Endothelial cell (in vitro differentiated cells): ENCODE measurements at places on chromosomes 6 and 20. TPM values are rescaled to one million over a fixed set of nuclear protein-coding genes. Genes with fewer than 3 reads are reported as not detected.

DNA sequence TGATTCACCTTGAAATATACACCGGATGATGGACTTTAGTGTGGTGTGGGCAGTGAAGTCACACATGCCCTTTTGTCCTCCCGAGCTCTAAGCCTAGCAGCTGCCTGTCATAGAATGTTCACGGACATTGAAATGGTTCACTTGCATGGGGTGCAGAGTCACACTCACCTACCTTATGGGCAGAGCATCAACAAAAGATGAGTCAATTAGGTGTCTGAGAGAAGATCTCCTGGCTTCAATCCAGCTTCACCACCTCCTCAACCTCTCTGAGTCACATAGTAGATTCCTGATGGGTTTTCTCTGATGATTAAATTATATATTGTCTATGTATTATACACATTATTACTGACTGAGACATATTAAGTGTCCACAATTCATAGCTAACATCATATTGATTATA, 48.1 kb upstream of the HLA-E start:
- DNase-seq: no peak

DNA sequence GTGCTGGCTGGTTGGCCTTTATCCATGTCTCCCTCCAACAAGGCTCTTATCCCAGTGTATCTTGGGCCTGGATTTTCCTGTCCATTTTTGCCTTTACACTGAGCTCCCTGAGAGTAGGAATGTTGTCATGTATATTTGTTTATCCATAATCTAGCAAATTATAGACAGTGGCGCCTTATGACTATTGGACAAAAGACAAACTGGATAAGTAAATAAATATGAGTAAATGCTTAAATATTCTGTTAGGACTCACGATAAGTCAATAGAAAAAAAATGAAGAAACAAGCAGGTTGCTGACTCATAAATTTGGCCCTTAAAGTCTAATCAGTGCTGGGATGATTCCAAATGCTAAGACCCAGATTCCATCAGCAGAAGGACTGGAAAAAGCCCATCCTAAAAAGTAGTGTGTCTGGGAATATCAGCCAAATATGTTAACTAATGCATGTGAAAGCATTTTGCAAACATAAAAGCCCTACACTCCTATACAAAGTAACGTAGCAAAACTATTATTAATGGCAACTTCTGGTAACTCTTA, 55.0 kb upstream of the PCSK2 start:
- no peak for DNase-seq

- DNase-seq: no peak
Measured at GRCh38 chr20:6426287-6426891, 303.6 kb upstream of the FERMT1 start.

The EPHA7 gene
- total RNA-seq: 12.1 TPM

The HLA-DOB gene
- not detected for total RNA-seq

DNA sequence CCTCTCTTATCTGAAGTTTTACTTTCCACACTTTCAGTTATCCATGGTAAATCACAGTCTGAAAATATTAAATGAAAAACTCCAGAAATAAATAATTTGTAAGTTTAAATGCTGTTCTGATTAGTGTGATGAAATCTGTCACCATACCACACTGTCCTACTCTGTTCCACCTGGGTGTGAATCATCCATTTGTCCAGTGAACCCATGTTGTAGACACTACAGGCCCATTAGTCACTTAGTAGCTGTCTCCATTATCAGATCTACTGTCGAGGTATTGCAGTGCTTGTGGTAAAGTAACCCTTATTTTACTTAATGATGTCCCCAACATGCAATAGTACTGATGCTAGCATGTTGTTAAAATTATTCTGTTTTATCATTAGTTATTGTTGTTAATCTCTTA, 29.2 kb upstream of the MMS22L start:
- no peak for DNase-seq

The PDE7B gene
- total RNA-seq: 0.62 TPM

The HLA-DQB1 gene
- total RNA-seq: 22.0 TPM

GRCh38 chr6:36075656-36076055, 48.0 kb downstream of the MAPK14 start:
- no peak for DNase-seq

The CALHM6 gene
- total RNA-seq: 1.3 TPM

- no peak for DNase-seq
Measured at GRCh38 chr20:44334709-44335108, 2.1 kb upstream of the R3HDML start.

- no peak for DNase-seq
Measured at GRCh38 chr20:13922241-13922640, 68.2 kb downstream of the SEL1L2 start.

DNA sequence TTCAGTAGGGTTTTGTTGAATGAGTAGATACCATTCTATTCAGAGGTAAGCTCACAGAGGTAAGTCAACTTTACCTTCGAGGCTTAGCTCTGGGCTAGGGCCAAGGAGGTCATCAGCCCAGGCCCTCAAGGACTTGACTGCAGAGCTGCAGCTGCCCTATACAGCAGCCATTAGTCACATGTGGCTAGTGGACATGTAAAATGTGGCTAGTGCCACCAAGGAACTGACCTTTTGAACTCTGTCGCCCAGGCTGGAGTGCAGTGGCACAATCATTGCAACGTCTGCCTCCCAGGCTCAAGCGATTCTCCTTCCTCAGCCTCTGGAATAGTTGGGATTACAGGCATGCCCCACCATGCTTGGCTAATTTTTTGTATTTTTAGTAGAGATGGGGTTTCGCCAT, 47.9 kb upstream of the EPB41L1 start:
- DNase-seq: no peak

GRCh38 chr6:84356907-84357306, 129.5 kb upstream of the CEP162 start:
- DNase-seq: no peak

DNA sequence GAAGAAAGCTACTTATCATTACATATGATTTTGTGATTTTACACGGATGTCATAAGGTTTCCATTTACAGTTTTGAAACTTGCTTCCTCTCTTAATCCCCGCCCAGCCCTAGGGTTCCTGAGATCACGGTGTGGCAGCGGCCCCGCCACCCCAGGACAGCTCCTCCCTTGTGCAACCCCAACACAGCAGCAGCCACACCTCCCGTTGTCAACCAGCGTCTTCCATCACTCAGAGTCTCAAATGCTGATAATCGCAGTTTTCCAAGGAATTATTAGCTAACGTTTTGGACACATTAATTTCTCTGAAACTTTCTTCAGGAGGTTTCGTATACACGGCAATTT, 204.8 kb downstream of the THBS2 start:
- no peak for DNase-seq

The BMP6 gene
- total RNA-seq: 0.97 TPM

- no peak for DNase-seq
Measured at GRCh38 chr20:51514836-51515235, 27.7 kb downstream of the NFATC2 start.
